OCI-LY7 (cell line): ENCODE measurements at places on chromosomes 16 and 17. TPM values are rescaled to one million over a fixed set of nuclear protein-coding genes. Genes with fewer than 3 reads are reported as not detected.

NT5C3B gene
- 10.0 and 12.1 TPM in 2 replicates for total RNA-seq

MT4 gene
- not detected in 2 replicates for total RNA-seq

MEIOB gene
- not detected in 2 replicates for total RNA-seq

AANAT gene
- not detected in 2 replicates for total RNA-seq

IRF8 gene
- 210 and 224 TPM in 2 replicates for total RNA-seq

ITPRIPL2 gene
- total RNA-seq = not detected in 2 replicates

PROCA1 gene
- total RNA-seq = 4.6 and 5.9 TPM in 2 replicates

HEATR9 gene
- total RNA-seq = not detected in 2 replicates

ABI3 gene
- 23.6 and 29.5 TPM in 2 replicates for total RNA-seq
